Naive B cell (primary cell): ENCODE measurements at places on chromosomes 3 and 15. TPM values are rescaled to one million over a fixed set of nuclear protein-coding genes. Genes with fewer than 3 reads are reported as not detected.

- H3K27ac ChIP-seq = no peak overlapping the region
- H3K4me1 ChIP-seq = peaks cover 7% of the 10 kb centered on the region
- peaks cover 9% of the 10 kb centered on the region for H3K27me3 ChIP-seq
- H3K36me3 ChIP-seq = no peaks in the 10 kb centered on the region
- H3K4me3 ChIP-seq = no peak overlapping the region
These were observed 114.7 kb upstream of the PLCL2 start for GRCh38 chr3:16770021-16770420.

GRCh38 chr3:188539631-188540194 lies 385.8 kb downstream of the LPP start:
- no peak overlapping the region for H3K4me3 ChIP-seq
- H3K4me1 ChIP-seq = peaks cover 15% of the 10 kb centered on the region
- peaks cover 4% of the 10 kb centered on the region for H3K36me3 ChIP-seq
- H3K27me3 ChIP-seq = no peaks in the 10 kb centered on the region
- no peak for DNase-seq

GRCh38 chr3:37519236-37519635 lies 342.4 kb upstream of the CTDSPL start:
- H3K27me3 ChIP-seq = no peaks in the 10 kb centered on the region
- H3K4me3 ChIP-seq = no peak overlapping the region
- H3K4me1 ChIP-seq = no peaks in the 10 kb centered on the region
- H3K36me3 ChIP-seq = no peaks in the 10 kb centered on the region

The KIF7 gene
- not detected for polyA plus RNA-seq

The ARGFX gene
- polyA plus RNA-seq = not detected

The PRICKLE2 gene
- not detected for polyA plus RNA-seq

The IL5RA gene
- not detected for polyA plus RNA-seq

The DPPA4 gene
- polyA plus RNA-seq = 8.7 TPM

The SLC9C1 gene
- polyA plus RNA-seq = not detected
